ENCODE measurements at places on chromosomes 5 and 9.

DNA sequence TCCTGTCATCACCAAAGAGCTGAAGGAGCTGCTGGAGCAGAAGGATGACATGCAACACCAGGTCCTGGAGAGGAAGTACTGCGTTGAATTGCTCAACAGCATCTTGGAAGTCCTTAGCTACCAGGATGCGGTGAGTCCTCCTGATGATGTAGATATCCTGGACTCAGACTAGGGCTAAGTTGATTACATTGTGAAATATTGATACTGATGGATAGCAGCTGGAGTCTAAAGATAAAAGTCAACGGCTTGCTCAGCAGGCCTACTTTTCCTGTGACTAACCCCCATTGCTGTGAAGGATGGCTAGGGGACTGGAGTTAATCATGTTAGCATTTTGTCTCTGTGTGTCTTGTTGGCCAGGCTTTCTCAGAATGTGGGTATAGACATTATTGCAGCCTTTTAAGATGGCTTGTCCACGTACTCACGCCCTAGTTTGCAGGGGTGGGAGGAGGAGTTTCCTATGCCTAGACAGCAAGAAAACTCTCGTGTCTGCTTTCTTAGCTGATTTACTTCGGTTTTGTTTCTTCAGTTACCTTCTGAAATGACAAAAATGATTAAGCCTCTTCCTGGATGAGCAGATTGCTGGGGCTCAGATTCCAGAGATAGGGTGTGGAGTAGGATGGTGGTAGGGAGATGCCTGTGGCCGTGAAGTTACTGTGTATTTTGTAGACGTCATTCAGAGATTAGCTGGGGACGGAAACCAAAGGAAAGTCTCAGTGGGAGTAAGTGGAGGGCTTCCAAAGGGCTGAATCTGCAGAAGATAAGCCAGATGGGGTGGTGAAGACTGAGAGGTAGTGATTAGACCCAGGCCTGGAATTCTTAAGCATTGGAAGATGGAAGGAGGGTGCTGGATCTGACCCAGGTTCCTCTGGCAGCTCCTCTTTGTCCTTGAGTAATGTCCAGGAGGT lies 166.3 kb downstream of the DOCK2 start:
- peak; percentile 76 for DNase-seq

DNA sequence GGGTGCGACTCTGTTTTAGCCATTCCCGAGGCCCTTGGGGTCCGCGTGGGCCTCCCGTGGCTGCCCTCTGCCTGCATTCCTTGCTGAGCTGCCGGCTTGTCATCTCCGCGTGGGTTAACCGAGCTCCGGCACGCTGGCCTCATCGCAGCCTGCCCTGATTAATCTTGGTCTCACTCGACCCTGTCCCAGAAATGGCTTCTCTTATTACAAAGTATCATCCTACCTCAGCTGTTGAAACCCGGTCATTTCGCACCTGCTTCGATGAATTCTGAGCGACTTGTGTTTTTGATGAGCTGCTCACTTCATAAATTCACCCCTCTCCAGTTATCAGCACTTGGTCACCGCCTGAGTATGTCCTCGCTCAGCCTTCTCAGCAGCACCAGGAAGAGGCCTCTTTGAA lies 123.5 kb upstream of the EGFLAM start:
- no peak for DNase-seq

GRCh38 chr5:147780924-147781573 lies 1.5 kb downstream of the JAKMIP2 start:
- DNase-seq, result no peak

- DNase-seq, result peak; percentile 29
These were observed 69.8 kb downstream of the ICE1 start for GRCh38 chr5:5492087-5492933.

DNA sequence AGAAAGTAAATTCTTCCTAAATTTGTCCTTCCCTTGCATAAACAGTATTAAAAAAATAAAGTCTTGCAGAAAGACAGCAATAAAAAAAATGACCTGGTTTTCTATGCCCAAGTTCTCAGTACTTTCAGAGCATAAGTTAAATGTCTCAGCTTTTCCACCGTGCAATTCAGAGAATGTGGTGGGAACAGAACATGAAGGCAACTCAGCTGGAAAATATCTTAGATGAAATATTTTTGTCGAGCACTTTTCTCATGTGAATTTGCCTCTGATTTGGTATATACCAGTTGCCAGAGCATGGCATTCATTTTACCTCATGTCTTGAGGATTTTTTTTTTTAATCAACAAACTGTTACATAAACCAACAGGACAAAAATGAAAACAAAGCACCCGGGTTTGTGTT lies 176.1 kb downstream of the CETN3 start:
- DNase-seq, result no peak

DNA sequence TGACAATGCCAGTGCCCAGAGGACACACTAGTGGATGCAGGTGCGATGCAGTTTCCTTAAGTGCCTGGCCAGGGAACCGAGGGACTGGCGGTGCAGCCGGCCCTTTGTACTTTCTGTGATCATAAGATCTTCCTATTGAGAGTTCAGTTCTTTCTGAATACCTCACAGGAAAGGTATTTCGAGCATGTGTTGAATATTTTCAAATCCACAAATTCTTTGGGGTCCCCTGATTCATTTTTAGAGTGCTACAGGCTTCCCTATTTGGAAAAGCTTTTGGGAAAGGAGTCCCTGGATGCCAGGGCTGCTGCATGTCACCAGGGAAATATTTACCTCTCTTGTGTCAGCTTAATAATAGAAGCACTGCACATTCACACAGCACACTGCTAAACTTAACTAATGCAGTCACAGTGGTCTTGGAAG lies 281.5 kb downstream of the GADD45G start:
- no peak for DNase-seq

GRCh38 chr9:71146511-71146910 lies 25.1 kb upstream of the TRPM3 start:
- no peak for DNase-seq

DNA sequence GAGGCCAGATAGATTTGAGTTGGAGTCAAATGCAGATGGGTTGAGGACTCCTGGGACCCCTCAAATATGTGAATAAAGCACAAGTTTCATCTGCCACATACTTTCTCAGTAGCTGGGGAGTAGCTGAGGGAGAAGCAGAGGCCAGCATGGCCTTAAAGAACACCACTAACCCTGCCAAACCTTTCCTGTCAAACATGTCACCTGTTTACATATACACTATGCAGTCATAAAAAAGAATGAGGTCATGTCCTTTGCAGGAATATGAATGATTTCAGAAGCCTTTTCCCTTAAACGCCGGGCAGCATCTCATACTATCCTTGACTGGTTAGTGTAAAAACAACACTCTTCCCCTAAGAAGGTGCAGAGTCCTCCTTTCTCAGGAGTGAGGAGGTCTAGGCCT lies 25.2 kb upstream of the HSD17B4 start:
- no peak for DNase-seq

DNA sequence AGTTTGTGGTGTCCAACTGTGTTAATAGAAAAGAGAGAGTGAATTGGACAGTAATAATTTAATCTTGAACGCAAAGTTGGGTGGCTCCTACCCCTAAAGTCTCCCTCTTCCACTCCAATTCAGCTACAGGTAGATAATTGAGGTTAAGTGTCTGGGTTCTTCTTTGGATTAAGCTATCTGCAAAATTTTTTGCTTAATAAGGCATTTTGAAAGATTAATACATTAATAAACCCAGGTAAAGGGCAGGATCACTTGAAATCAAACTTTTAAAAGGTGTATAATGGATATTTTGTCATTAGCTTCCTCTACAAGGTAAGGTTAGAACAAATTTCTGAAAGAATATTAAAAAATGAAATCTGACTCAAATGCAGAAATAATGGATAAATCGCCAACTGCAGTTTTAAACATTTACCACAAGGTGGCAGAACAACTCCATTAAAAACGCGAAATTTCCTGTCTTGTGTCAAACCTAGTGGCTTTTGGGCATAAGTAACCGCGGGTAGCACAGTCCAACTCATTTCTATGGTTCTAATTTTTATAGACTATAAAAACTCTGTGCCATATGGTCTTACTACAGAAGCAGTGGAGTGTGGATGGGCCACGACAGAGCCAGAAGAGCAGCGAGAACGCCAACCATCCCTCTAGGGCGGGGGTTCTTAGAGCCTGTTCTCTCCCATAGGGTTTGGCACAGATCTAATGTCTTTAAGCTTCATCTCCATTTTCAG lies 276.5 kb downstream of the ARHGEF28 start:
- no peak for DNase-seq

DNA sequence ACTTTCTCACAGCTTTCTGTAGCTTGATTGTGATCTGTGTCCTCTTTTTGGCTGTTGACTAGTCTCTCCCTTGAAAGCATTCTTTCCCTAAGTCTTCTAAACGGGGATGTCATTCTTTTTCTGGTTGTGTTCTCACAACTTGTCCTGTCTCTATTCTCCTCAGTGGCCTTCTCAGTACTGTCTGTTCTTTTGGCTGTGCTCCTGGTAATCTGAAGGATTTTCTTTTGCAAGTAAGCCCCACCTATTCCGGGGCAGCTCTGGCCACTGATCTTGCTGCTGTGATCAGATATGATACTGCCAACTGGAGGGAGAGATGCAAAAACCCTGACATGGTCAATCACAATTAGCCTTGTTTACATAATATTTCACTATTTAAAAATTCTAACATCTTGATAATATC lies 172.2 kb downstream of the CDC42SE2 start:
- no peak for DNase-seq

- DNase-seq, result no peak
These were observed 706.9 kb upstream of the CTNND2 start for GRCh38 chr5:12611132-12611531.

DNA sequence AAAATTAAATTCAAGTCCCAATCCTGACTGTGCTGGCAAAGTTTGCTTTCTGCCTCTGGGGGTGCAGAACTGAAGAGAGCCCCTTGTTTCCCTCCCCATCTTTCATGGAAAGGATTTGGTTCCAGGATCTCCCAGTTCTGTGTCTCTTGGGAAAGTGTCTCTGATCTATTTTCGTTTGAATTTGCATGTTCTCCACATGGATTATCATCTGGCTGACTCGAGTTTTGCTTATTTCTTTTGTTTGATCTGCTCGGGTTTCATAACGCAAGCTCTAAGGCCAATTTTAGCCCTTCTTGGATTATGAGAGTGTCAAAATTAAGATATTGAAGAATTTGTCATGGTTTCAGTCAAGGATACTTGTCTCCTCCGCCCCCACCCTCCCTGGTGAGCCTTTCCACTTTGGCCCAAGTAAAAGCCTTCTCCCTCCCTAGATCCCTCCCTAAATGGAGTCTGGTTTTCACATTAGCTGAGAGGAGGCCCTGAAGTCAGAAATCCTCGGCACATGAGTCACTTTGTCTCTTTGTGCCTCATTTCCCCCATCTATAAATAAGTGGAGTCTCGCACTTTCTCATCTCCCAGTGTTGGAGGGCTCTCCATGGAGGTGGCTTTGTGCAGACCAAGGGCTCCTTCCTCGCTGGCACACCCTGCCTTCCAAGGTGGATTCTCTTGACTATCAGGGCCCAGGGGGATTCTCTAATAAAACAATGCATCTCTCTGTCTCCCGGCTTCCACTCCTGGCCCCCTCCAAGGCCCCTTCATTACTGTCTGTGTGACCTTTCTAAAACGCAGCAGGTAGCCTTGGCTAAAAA lies 17.3 kb downstream of the ADRB2 start:
- no peak for DNase-seq

- DNase-seq, result no peak
These were observed 15.6 kb downstream of the C5orf58 start for GRCh38 chr5:170248172-170248930.

- no peak for DNase-seq
These were observed 127.8 kb downstream of the MED27 start for GRCh38 chr9:131951905-131952304.

- no peak for DNase-seq
These were observed 525.9 kb upstream of the ZNF608 start for GRCh38 chr5:125272357-125272756.

GRCh38 chr9:37210737-37211523 lies 90.6 kb downstream of the ZCCHC7 start:
- DNase-seq, result no peak

DNA sequence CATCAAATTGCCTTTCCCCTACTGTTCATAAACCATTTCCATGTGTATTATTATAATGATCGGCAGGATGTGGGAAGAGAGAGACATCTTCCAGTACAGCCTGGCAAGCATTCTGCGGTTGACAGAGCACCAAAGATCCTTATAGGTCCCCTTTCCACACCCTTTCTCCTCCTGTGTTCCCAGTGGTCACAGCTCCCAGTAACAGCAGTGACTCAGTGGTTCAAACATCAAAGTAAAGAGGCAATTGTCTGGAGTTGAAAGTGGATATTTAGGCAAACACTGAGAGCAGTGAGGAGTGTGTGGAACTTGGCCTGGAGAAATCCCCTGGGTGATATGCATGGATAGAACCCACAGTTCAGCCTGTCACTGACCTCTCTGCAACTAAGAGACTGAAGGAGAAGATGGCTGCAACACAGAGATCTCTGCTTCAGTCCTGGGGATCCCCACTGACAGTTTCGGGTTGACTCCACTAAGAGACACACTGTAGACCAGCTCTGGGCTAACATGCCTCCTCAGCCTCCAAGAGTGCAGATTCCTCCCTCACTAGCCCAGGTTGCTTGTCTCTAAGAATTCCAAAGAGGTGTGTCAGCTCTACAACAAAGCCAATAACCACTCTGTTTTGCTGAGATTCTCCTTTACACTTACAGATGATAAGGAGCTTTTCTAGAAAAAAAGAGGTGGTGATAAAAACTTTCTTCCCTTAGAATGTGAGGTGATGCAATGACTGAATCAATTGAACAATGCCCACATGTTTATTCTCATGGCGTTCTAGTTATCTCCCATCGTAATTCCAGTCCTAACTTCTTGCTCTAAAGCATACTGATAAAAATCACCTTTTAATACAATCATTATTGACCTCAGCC lies 94.4 kb upstream of the IL6ST start:
- DNase-seq, result no peak

- DNase-seq, result no peak
These were observed 366.0 kb downstream of the KDM4C start for GRCh38 chr9:7123743-7124142.

DNA sequence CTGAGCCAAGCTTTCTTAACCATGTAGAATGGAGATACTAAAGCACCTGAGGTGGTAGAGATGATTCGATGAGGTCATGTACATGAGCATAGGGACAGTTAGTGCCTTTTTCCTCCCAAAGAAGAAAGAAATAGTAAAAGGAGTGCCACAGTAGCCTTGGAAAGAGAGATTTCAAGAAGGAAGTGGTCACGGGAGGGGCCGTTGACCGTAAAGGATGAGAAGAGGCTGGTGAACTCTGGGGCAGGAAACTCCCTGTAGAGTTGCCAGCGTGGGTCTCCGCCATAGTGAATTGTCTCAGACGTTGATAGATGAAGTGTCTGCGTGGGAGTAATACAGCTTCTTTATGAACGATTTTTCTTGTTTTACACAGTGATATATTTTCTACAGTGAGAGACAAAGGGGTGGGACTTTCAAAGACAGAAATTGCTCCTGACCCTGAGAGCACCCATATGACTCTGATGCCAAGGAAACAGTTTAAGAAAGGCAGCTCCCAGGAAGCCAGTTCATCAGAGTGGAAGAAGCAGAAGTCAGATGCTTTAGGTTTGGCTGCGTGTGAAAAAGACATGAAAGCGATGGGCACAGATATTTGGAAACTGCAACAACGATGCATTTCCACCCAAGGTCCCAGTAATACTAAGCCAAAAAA lies 41.3 kb downstream of the UGCG start:
- DNase-seq, result no peak

DNA sequence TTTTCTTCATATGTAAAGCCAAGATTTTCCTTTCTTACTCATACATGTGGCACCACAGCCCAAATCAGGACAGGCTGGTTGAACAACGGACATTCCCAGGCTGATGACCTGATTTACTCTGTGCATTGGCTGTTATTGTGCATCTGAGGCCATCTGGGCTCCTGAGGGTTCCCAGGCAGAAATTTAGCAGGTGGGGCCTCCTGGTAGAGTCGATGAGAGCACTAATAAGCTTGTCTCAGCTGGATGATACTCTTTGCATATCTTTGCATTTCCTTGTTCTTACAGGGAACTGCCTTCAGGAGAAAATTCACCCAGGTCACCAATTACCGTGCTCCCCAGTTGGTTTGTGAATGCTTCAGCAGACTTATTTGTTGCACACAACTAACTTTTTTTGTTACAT lies 605.1 kb downstream of the ELAVL2 start:
- no peak for DNase-seq

Data from HFF-Myc (cell line).